Activated CD8-positive, alpha-beta memory T cell treated with anti-CD3 and anti-CD28 coated beads for 48 hours (primary cell): ENCODE measurements at places on chromosomes 12 and 14.

DNA sequence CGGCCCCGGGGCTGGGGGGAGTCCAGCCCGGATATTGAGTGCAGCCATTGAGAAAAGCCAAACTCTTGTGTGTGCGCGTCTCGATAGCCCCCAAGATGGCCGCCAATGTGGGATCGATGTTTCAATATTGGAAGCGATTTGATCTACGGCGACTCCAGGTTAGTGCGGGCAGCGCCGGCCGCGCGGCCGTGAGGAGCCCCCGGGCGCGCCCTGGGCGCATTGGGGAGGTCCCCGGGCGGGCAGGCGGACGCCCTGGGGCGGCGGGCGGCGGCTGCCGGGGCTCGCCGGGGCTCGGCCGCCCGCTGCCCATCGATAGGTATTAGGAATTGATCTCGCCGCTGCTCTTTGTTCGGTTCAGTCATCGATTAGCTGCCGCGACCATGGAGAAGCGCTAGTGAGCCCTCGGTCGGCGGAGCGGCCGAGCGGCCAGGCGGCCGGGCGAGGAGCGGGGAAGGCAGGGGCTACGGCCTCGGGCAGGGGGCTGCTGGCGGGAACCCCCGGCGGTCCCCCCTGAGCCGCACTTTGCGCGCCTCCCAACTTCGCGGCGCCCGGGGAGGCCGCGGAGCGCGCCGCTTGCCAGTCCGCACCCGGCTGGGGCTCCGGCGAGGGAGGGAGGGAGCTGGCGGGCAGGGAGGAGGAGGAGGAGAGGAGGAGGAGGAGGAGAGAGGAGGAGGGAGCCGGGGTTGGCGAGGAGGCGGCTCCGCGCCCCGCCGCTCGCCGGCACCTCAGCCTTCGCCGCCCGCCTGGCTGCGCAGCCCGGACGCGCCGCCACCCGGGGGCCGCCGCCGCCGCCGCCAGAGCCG, 113.9 kb upstream of the MYL2 start:
- no peak for DNase-seq

DNA sequence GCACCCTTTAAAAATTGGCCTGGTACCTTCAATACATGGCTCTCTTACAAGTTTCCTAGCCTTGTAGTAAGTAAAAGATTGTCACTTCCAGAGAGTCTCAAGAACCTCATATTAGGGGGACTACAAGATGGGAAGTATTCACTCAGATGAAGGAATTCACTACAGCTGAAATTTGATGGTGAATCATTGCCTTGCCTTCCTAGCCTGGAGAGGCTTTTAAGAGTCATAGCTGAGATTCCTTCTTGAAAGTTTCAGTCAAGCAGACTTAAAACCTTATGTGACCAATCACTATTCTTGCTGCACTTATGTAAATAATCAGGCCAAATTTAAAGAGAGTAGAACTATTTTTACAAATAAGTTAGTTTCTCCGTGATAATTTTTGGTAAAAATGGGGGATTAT, 451.6 kb downstream of the TRHDE start:
- DNase-seq = no peak

GRCh38 chr12:7079826-7080125, 12.5 kb downstream of the C1R start:
- DNase-seq = no peak

DNA sequence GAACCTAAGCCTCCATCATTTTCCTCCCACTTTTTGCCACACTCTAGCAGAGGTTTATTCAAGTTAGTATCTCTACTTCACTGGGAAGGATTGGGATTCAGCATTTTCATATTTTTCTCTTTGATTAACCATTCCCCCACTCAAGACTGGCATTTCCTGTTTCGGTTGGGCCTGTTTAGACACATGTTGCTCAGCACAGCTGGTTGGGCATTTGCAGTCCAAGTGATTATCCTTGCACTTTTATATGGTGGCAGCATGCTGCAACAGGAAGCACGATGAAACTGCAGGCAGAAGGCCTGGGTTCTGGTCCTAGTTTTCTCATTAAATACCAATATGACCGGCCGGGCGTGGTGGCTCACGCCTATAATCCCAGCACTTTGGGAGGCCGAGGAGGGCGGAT, 182.9 kb upstream of the GRIN2B start:
- DNase-seq = no peak

GRCh38 chr12:12376646-12377448, 20.0 kb downstream of the BORCS5 start:
- DNase-seq = no peak

GRCh38 chr14:50785457-50786063, 45.4 kb downstream of the NIN start:
- DNase-seq = no peak

DNA sequence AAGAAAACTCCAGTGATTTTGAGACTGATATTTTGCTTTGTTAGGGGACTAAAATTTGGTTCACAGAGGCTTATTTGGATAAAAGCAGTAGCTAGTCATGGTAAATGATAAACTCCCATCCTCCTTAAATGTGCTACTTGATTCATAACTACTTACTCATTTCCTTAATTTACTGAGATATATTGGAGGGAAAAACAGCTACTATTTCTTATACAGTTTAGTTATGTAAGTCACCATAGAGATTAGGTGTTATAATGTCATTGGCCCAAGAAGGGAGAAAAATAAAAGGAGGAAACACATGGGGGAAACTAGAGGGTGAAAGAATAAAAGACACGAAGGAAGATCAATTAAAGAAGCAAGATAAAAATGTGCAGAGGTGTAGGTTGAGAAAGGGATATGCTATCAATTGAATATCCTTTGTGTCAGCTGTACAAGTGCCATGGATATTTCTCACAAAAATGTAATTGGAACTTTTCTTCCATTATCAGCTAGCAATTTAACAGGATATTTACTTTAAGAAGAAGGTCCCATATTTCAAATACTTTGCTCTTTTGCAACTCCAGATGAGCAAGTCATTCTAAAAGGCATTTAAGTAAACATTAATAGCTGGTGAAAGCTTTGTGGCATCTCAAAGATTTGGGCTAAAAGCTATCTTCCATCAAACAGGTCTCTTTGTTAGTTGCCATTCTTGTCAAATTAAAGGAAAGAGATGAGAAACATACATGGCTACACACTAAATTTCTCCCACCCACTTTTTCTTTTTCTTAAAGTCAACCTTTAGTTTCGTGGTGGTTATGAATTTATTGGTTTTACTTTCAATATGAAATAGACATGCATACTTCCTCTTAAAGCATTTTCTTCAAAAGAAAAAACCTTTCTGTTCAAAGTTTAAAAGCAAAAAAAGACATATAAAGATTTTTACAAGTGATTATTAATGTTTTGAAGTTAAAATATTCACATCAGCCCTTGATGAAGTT, 439.5 kb downstream of the CCER1 start:
- DNase-seq = no peak

DNA sequence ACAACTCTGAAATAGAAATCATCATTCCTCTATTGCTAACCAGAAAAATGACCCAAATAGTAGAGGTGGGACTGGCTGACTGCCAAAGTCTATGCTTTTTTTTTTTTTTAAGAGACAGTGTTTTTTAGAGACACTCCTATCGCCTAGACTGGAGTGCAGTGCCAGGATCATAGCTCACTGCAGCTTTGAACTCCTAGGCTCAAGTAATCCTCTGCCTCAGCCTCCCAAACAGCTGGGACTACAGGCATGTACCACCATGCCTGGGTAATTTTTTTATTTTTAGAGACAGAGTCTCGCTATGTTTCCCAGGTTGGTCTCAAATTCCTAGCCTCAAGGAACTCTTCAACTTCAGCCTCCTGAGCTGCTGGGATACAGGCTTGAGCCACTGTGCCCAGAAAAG, 19.2 kb downstream of the NR2C1 start:
- no peak for DNase-seq

DNA sequence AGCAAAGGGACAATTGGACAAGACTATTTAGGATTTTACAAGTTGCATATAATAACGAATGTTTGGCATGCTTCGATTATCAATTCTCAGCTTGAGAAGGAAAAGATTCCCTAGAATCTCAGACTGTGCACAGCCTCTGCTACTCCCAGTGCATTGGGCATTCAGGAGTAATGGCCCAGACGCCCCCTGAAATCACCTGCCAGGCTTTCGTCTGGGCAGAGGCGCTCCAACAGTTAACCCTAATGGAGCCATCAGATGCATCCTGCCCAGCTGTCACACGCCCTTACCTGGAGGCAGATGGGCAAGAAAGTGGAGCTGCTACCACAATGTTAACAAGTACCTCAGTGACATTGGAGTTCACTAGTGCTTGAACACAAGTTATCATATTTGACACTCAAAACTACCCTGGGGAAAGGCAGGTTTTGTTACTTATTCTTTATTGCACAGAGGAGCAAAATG, 927 bp upstream of the LRP6 start:
- no peak for DNase-seq

GRCh38 chr12:11071414-11071813, 9.3 kb upstream of the TAS2R46 start:
- DNase-seq = no peak

DNA sequence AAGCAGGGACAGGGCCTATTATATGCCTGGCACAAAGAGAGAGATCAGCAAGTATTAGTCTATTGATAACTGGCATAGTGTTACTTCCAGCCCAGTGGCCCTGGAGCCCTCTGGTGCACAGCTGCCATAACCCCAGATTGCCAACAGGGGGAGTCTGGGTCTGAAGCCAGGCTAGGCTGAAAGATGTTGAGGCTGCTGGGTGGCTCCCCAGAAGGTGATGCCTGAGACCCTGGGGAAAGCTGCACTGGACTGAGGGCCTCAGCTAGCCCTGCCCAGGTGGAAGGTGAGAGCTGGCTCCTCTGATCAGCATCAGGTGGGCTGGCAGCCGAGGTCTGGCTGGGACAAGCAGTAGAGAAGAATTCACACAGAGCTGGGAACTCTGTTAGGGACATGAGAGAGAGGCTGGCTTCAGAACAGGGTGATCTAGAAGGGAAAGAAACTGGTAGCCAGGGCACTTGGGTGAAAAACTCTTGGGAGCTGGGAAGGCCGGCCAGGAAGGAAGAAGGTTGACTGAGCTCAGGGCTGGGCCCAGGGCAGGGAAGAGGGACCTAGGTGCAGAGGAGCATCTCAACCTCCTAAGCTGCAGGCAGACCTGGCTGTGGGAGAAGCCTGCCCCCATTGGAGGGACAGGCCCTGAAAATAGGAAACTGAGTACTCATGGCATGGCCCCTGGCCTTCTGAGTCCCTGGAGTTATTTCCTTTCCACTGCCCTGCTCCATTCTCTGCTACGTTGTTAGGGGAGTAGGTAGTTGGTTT, 3.9 kb downstream of the GZMH start:
- DNase-seq = no peak

DNA sequence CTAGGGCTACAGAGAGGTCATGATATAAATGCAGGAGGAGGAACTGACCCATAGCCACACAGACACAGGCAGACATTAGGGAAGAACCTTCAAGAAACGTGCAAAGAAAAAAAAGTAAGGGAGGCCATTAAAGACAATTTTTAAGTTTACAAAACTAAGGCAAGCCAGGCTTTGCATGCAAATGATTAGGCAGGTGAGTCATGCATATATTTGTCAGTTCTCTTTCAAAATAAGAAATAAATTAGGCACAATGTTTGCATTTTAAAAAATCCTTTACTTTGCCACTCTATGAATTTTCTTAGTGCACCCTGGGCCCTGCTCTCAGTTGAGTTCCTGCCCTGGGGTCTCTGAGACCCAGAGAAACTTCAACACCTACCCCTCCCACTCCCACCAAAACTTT, 75.0 kb downstream of the PRMT8 start:
- no peak for DNase-seq

DNA sequence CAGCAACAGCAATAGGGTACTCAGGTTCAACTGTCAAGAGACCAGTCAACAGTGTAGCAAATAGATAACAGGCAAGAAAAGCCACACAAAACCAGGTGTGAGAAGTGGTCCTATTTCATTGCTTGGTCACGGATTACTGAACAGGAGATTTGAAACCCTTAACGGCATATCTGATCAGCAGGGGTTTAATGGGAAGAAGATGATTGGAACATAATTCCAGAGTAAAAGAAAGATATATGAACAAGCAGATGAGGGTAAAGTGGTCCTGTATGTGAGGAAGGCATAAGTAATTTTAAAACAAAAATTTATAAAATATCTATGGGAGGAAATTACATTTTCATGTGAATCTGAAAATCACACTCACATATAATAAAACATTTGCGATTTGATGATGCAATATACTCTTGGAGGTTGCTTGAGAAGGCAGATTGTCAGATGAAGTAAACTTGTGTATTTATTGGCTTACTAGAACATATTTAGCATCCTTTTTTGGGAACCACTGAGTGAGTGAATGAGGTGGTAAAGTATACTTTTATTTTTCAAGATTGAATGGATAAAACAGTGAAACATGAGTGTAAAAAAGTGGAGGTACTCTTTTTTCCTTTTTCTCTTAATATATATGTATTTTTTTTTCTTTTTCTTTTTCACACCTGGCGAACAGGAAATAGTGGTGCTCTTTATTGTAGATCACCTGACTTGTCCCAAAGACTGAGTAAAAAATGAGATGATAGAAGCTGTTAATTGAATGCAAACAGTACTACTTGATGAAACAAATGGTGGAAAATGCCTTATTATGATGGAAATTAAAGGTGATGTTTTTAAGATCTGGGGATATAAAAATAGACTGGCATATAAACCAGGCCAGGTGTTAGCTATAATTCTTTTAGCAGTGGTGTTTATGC, 21.6 kb upstream of the SDR39U1 start:
- DNase-seq = no peak

GRCh38 chr14:80172375-80173051, 38.8 kb downstream of the DIO2 start:
- no peak for DNase-seq

DNA sequence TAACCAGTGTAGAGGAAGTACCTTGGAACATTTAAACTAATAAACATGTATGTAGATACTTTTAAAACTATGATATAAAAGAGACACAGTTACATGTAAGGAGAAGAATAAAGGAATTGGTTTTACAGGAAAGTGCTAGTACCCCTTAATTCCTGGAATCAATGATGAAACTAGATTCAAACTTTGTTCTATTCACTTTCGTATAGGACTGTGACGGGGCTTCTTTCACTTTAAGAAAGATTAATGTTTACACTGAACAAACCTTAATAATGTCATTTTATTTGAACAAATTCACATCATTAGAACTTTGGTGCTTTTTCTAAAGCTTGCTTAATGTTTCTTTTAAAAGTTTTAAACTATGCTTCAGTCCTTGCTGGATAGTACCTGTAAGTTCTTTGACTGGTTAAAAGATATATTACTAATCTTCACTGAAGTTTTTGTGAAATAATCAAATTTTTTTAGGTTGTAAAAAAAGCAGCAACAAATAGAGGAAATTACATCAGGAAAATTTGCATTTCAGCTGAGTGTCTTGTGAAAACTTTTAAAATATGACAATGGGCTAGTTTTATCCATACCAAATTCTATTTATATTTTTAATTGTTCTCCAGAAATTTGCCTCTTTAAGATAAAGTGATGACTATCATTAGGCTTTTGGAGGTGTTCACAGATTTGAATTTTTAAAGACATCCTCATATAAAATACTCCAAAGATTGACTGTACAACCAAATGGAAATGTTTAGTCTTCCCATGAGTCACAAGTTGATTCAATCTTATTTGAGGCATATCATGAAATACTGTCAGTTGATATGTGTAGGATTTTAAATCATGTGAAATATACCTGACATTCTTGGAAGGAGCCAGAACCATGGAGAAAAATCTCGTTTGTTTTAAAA, 36.2 kb downstream of the PAPOLA start:
- no peak for DNase-seq

- no peak for DNase-seq
These were observed 653 bp downstream of the PA2G4 start for GRCh38 chr12:56104815-56105608.
